ENCODE measurements at places on chromosomes 7 and 10. TPM values are rescaled to one million over a fixed set of nuclear protein-coding genes. Genes with fewer than 3 reads are reported as not detected.

EBF3 gene
- 16.5 TPM for total RNA-seq

PDK4 gene
- total RNA-seq, result 0.29 TPM

CDK14 gene
- 68.5 TPM for total RNA-seq

MNX1 gene
- not detected for total RNA-seq

CH25H gene
- total RNA-seq, result 2.0 TPM

TNKS2 gene
- total RNA-seq, result 56.0 TPM

CBLL1 gene
- 22.4 TPM for total RNA-seq

OR6B1 gene
- total RNA-seq, result not detected

HOXA4 gene
- 0.66 TPM for total RNA-seq

PRLHR gene
- total RNA-seq, result not detected

FGFBP3 gene
- 0.50 TPM for total RNA-seq

WIPF3 gene
- under 0.01 TPM for total RNA-seq

WDR11 gene
- total RNA-seq, result 81.7 TPM

C10orf62 gene
- not detected for total RNA-seq

PTPRZ1 gene
- 1.0 TPM for total RNA-seq

ANKRD30A gene
- not detected for total RNA-seq

NKX1-2 gene
- total RNA-seq, result under 0.01 TPM

ZNF248 gene
- total RNA-seq, result 10.4 TPM

UCMA gene
- total RNA-seq, result not detected

GALNT17 gene
- total RNA-seq, result not detected

OR13A1 gene
- total RNA-seq, result not detected

CCDC172 gene
- total RNA-seq, result not detected

AMZ1 gene
- 1.3 TPM for total RNA-seq

PKD2L1 gene
- total RNA-seq, result not detected

PNLIPRP3 gene
- total RNA-seq, result 0.17 TPM

CPA2 gene
- not detected for total RNA-seq

PRF1 gene
- not detected for total RNA-seq

ASB10 gene
- total RNA-seq, result not detected

NXPH1 gene
- total RNA-seq, result not detected

C10orf105 gene
- total RNA-seq, result not detected

PDZD7 gene
- 1.6 TPM for total RNA-seq

SMKR1 gene
- not detected for total RNA-seq

ZNF804B gene
- total RNA-seq, result not detected

PAX2 gene
- total RNA-seq, result not detected

AKR1C4 gene
- total RNA-seq, result not detected

NUDCD3 gene
- 95.8 TPM for total RNA-seq

SEC61G gene
- 736 TPM for total RNA-seq

AGR2 gene
- not detected for total RNA-seq

HYAL4 gene
- total RNA-seq, result 0.17 TPM

ZWINT gene
- 55.9 TPM for total RNA-seq

CCSER2 gene
- 38.5 TPM for total RNA-seq

CSGALNACT2 gene
- total RNA-seq, result 25.0 TPM

SPAM1 gene
- total RNA-seq, result not detected

SLC39A12 gene
- total RNA-seq, result not detected

OR9A2 gene
- total RNA-seq, result not detected

CCDC7 gene
- 13.1 TPM for total RNA-seq

SLC26A5 gene
- not detected for total RNA-seq

PYROXD2 gene
- 41.2 TPM for total RNA-seq

STAG3 gene
- 1.6 TPM for total RNA-seq

VSIR gene
- 15.1 TPM for total RNA-seq

TEX36 gene
- total RNA-seq, result not detected

PRKAR2B gene
- total RNA-seq, result 5.8 TPM

NSUN6 gene
- 13.5 TPM for total RNA-seq
